ENCODE measurements at places on chromosomes 6 and 20. TPM values are rescaled to one million over a fixed set of nuclear protein-coding genes. Genes with fewer than 3 reads are reported as not detected.

Gene TNNC2
- total RNA-seq, result not detected

- peak; percentile 83 for DNase-seq
These were observed 64.9 kb upstream of the ARHGAP18 start for GRCh38 chr6:129774697-129775447.

GRCh38 chr20:23178806-23179205 lies 92.7 kb upstream of the CD93 start:
- DNase-seq, result no peak

Gene PEX3
- total RNA-seq, result 17.5 TPM

GRCh38 chr6:40265615-40266014 lies 321.5 kb downstream of the LRFN2 start:
- no peak for DNase-seq

DNA sequence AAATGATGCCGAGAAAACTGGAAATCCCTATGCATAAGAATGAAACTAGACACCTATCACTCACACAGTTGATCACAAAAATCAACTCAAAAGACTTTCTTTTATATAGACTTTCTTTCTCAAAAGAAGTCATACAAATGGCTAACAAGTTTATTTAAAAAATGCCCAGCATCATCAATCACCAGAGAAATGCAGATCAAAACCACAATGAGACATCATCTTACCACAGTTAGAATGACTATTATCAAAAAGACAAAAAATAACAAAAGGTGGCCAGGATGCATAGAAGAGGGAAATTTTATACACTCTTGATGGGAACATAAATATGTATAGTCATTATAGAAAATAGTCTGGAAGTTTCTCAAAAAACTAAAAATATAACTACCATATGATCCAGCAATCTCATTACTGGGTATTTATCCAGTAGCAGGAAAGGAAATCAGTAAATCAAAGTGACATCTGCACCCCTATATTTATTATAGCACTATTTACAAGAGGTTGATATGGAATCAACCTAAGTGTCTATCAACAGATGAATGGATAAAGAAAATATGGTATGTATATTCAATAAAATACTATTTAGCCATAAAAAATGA lies 3.4 kb upstream of the RNF217 start:
- no peak for DNase-seq

- DNase-seq, result peak; percentile 98
These were observed 146.5 kb downstream of the CDKAL1 start for GRCh38 chr6:20680697-20681165.

- no peak for DNase-seq
These were observed 9.2 kb upstream of the ZBTB9 start for GRCh38 chr6:33445119-33445603.

GRCh38 chr6:36320475-36320874 lies 16.2 kb downstream of the BNIP5 start:
- no peak for DNase-seq

All from SK-MEL-5 (cell line).